ENCODE measurements at places on chromosomes 3 and 15. TPM values are rescaled to one million over a fixed set of nuclear protein-coding genes. Genes with fewer than 3 reads are reported as not detected.
A peak's percentile ranks its signal among the peaks of the same experiment; 100 is the strongest.

The TIGIT gene
- total RNA-seq, result not detected

The MRAS gene
- total RNA-seq, result 68.6 TPM

DNA sequence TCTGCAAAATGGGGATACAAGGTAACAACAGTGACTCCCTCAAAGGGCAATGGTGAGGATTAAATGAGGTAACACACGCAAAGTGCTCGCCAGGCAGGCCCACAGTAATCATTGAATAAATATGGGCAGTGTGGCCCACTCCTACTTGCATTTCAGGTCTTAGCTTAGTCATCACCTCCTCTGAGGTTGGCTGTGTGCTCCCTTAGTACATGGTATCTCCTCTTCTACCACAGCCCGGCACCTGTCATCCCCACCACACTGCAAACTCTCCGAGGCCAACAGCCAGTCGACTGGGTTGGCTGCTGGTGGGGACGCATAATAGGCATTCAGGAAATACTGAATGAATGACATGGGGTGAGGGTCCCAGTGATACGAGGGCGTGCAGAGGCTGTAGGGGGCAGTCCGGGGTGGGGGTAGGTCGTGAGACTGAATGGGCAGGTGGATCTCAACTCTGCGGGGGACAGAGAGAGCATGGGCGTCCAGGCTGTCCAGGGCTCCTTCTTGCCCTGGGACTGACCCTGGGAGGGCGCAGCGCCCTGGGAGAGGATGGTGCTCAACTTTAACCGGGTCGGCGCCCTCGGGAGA, 375 bp upstream of the MYZAP start:
- H3K4me1 ChIP-seq, result peaks cover 28% of the 10 kb centered on the region
- DNase-seq, result no peak
- H3K27ac ChIP-seq, result peak overlapping the region; percentile 23
- peak overlapping the region; percentile 51 for H3K4me3 ChIP-seq
- no peaks in the 10 kb centered on the region for H3K27me3 ChIP-seq

GRCh38 chr3:72282918-72283317, 498.0 kb upstream of the PROK2 start:
- H3K4me1 ChIP-seq, result no peaks in the 10 kb centered on the region
- no peak for DNase-seq
- no peak overlapping the region for H3K27ac ChIP-seq
- H3K27me3 ChIP-seq, result no peaks in the 10 kb centered on the region
- no peaks in the 10 kb centered on the region for H3K36me3 ChIP-seq

- no peaks in the 10 kb centered on the region for H3K27me3 ChIP-seq
- DNase-seq, result no peak
- no peak overlapping the region for H3K27ac ChIP-seq
- no peaks in the 10 kb centered on the region for H3K4me1 ChIP-seq
- no peak overlapping the region for H3K4me3 ChIP-seq
These were observed 14.5 kb downstream of the LRRC2 start for GRCh38 chr3:46551615-46552014.

GRCh38 chr3:61157414-61157813, 93.8 kb downstream of the FHIT start:
- DNase-seq, result no peak
- no peak overlapping the region for H3K4me3 ChIP-seq
- peaks cover 15% of the 10 kb centered on the region for H3K4me1 ChIP-seq
- H3K36me3 ChIP-seq, result no peaks in the 10 kb centered on the region
- H3K27ac ChIP-seq, result no peak overlapping the region

DNA sequence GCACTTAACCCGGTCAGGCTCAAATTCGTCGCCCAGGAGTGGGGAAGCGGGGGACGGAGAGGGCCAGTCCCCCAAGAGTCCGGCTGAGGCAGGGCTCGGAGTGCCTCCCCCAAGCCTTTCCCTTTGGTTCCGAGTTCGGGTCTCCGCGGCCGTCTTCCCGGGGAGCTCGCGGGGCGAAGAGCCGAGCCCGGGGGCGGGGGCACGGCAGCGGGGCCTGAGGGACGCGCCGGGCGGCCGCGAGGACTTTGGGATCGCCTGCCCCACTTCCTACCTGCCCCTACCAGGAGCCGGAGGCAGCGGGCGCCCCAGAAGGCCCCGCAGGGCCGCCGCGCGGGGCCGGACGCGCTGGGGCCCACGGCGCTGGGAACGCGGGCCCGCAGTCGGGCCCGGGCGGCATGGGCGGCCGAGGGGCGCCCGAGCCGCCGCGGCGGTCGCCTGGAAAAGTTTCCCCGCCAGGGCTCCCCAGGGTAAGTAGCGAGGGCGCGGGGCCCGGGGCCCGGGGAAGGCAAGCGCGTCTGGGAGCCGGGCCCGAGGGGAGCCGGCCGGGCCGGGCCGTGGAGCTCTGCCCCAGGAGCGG, 2.8 kb downstream of the FURIN start:
- peak overlapping the region; percentile 99 for H3K27ac ChIP-seq
- DNase-seq, result peak; percentile 61
- peaks cover under 1% of the 10 kb centered on the region for H3K36me3 ChIP-seq
- H3K4me1 ChIP-seq, result peaks cover 40% of the 10 kb centered on the region
- H3K27me3 ChIP-seq, result no peaks in the 10 kb centered on the region

The COL8A1 gene
- 6.9 TPM for total RNA-seq

- H3K4me1 ChIP-seq, result no peaks in the 10 kb centered on the region
- H3K27me3 ChIP-seq, result no peaks in the 10 kb centered on the region
- no peak overlapping the region for H3K4me3 ChIP-seq
- H3K27ac ChIP-seq, result no peak overlapping the region
- peaks cover 18% of the 10 kb centered on the region for H3K36me3 ChIP-seq
These were observed 123.1 kb downstream of the NEO1 start for GRCh38 chr15:73175382-73175781.

- H3K27ac ChIP-seq, result no peak overlapping the region
- no peak overlapping the region for H3K4me3 ChIP-seq
- no peaks in the 10 kb centered on the region for H3K36me3 ChIP-seq
- DNase-seq, result no peak
- H3K4me1 ChIP-seq, result no peaks in the 10 kb centered on the region
These were observed 192.5 kb downstream of the MFSD1 start for GRCh38 chr3:158994386-158994785.

DNA sequence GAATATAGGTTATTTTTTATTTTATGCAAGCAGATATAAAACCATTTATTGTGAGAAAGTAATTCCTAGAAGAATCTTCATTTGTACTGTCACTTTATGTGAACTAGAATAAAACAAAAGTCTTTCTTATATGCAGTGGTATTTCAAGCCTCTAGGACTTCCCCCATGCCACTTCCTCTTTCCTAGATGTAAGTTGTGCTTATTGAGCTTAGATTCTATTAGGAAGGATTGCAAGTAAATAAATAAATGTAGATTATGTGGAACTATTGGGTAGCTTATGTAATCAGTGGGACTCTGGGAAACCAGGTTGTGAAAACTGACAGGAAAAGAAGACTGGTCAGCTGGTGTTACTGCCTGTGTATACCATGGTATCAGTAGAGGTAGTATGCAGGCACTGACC, 169.7 kb downstream of the RSRC1 start:
- no peak for DNase-seq
- H3K27me3 ChIP-seq, result no peaks in the 10 kb centered on the region
- no peak overlapping the region for H3K4me3 ChIP-seq
- H3K27ac ChIP-seq, result no peak overlapping the region
- H3K4me1 ChIP-seq, result no peaks in the 10 kb centered on the region

GRCh38 chr15:31360158-31360561, 33.5 kb downstream of the KLF13 start:
- no peak overlapping the region for H3K4me3 ChIP-seq
- H3K27ac ChIP-seq, result no peak overlapping the region
- no peaks in the 10 kb centered on the region for H3K27me3 ChIP-seq
- peaks cover 80% of the 10 kb centered on the region for H3K4me1 ChIP-seq

The SAMD7 gene
- total RNA-seq, result not detected

The RBP2 gene
- total RNA-seq, result not detected

- no peak overlapping the region for H3K27ac ChIP-seq
- H3K27me3 ChIP-seq, result no peaks in the 10 kb centered on the region
- H3K36me3 ChIP-seq, result no peaks in the 10 kb centered on the region
- H3K4me3 ChIP-seq, result no peak overlapping the region
- peaks cover 5% of the 10 kb centered on the region for H3K4me1 ChIP-seq
These were observed 110.4 kb upstream of the PLAAT1 start for GRCh38 chr3:193130576-193130975.

The CPNE4 gene
- total RNA-seq, result 2.7 TPM

- no peak overlapping the region for H3K4me3 ChIP-seq
- H3K27me3 ChIP-seq, result no peaks in the 10 kb centered on the region
- peaks cover 49% of the 10 kb centered on the region for H3K4me1 ChIP-seq
- H3K36me3 ChIP-seq, result no peaks in the 10 kb centered on the region
- H3K27ac ChIP-seq, result peak overlapping the region; percentile 78
- no peak for DNase-seq
These were observed 45.0 kb downstream of the RFTN1 start for GRCh38 chr3:16468336-16469098.

The CAPN7 gene
- 33.1 TPM for total RNA-seq

- H3K27me3 ChIP-seq, result no peaks in the 10 kb centered on the region
- H3K36me3 ChIP-seq, result no peaks in the 10 kb centered on the region
- peaks cover 6% of the 10 kb centered on the region for H3K4me1 ChIP-seq
- peak; percentile 8 for DNase-seq
- H3K27ac ChIP-seq, result no peak overlapping the region
These were observed 369.2 kb upstream of the IL12A start for GRCh38 chr3:159619341-159619885.

DNA sequence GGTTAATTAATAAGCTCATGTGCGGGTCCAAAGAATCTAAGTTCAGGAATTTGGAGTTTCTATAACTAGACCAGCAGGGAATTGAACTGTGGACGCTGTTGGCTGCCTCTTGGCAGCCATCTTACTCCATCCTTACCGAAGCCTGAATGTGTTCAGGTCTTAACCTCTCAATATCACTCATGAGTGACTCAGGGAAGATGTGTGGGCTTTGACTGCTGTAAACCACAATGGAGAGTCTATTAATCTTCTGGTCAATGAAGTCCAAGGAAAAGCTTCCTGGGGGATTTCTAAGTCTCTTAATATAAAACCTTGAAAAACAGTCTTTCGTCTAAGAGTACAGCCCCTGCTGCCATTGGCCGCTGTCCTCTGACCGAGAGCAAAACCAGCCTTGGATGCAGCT, 46.7 kb upstream of the OXTR start:
- DNase-seq, result no peak
- H3K27ac ChIP-seq, result no peak overlapping the region
- no peak overlapping the region for H3K4me3 ChIP-seq
- no peaks in the 10 kb centered on the region for H3K27me3 ChIP-seq
- no peaks in the 10 kb centered on the region for H3K36me3 ChIP-seq
- no peaks in the 10 kb centered on the region for H3K4me1 ChIP-seq

The RAD54L2 gene
- 14.0 TPM for total RNA-seq

DNA sequence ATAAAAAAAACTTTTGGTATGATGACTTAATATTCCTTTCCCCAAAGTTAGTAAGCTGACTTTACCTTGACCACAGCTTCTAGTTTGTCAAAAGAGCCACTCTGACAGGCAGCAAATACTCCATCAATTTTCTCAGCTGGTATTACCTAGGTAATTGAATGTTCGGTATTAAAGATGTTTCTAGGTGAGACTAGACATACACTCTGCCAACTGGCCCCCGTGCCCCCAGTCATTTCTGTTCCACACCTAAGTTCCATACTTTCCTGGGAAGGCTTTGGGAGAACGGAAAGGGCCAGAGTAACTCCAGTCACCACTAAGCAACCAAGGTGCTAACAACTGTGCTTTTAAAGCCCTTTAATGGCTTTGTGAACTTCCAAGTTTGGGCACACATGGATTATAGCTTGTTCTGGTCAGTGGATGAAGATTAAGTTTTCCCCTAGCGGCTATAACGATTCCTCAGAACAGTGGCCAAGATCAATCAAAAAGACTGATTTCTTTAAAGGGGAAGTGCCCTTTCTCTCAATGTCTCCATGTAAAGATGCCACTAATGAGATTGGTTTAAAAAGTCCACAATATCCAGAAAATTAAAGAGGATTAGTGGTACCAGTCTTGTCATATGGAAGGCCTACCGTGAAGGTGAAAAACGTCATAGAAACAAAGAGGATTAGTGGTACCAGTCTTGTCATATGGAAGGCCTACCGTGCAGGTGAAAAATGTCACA, 7.0 kb downstream of the EIF4A2 start:
- H3K36me3 ChIP-seq, result peaks cover 76% of the 10 kb centered on the region
- peak overlapping the region; percentile 4 for H3K27ac ChIP-seq
- H3K4me1 ChIP-seq, result peaks cover 9% of the 10 kb centered on the region

GRCh38 chr15:41465822-41466421, 27.8 kb upstream of the ITPKA start:
- H3K4me1 ChIP-seq, result no peaks in the 10 kb centered on the region
- H3K4me3 ChIP-seq, result no peak overlapping the region
- DNase-seq, result peak; percentile 76
- H3K27ac ChIP-seq, result no peak overlapping the region
- H3K36me3 ChIP-seq, result peaks cover 35% of the 10 kb centered on the region

The TLR9 gene
- not detected for total RNA-seq

DNA sequence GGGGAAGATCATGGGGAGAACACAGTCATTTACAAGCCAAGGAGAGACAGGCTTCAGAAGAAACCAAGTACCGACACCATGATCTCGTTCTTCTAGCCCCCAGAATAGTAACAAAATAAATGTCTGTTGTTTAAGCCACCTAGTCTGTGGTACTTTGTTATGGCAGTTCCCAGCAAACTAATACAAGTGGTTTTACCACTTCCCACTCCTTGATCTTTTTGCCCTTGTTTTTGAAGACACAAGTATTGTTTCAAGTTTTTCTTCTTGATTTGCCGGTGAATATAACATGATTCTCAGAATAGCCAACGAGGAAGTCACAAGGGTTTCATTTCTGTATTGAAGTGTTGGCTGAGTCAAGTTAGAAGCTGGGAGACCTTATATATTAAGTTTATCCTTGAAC, 220.3 kb downstream of the SOX2 start:
- H3K27ac ChIP-seq, result no peak overlapping the region

The P2RY1 gene
- 4.6 TPM for total RNA-seq

GRCh38 chr3:108757404-108757982, at the start of gene RETNLB:
Gene RETNLB, minus strand, starts transcription at chr3:108757410. Its CDS starts 225 bp downstream, at chr3:108757185.
- no peak within 1 kb of the TSS for H3K4me3 ChIP-seq
- no peak within 1 kb of the TSS for H3K27ac ChIP-seq
- no peaks in the 10 kb centered on the region for H3K36me3 ChIP-seq

The CCR9 gene
- total RNA-seq, result 0.27 TPM
